Activated CD4-positive, alpha-beta T cell treated with anti-CD3 and anti-CD28 coated beads for 4 hours (primary cell): ENCODE measurements at places on chromosomes 12 and 14.

- no peak for DNase-seq
These were observed 88.5 kb downstream of the GCH1 start for GRCh38 chr14:54814076-54814475.

- no peak for DNase-seq
These were observed 105.2 kb upstream of the ATF7IP start for GRCh38 chr12:14260011-14260993.

GRCh38 chr12:26374934-26375680, 179.7 kb downstream of the SSPN start:
- no peak for DNase-seq

GRCh38 chr12:93626160-93626559, 51.0 kb upstream of the CRADD start:
- no peak for DNase-seq

DNA sequence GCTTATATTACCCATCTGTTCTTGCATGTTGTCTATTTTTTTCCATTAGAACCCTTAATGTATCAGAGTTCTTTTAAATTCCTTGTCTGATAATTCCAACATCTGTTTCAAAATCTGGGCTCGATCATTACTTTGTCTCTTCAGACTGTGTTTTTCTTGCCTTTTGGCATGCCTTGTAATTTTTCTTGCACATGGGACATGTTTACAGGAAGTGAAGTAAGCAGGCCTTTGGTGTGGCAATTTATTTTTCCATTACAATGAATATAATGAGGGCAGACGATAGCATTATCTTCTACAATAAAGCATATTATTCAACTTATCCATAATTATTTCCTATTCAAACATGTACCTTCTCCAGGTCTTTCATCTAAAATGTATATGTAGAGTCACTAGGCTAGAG, 48.3 kb downstream of the STXBP6 start:
- no peak for DNase-seq

DNA sequence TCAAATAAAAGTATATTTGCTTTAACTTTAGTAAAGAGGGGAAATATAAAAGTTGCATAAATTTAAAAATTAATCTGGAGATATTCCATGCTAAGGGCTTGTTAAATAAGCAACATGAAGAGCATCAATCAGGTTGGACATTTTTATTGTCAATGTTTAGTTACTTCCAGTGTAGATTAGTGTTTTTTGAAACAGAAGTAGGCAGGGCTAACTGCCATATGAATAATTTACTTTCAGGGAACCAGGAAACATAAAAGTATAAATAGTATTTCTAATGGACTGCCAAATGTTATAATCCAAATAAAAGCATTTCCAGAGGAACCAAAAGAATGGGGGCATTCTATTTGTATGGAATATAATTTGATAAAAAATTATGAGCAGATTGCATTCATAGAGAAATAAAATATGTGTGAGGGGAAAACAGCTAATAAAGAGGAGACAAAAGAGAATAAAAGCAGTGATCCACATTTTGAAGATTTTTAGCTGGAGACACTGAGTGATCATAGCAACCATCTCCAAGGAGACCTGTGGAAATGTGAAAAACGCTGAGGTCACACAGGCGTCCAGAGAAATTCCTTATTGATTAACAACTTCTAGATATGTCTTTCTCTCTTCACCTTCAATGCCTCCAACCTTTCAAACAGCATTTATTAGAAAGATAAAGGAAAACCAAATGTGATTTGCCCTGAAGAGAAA, 70.8 kb downstream of the SRGAP1 start:
- DNase-seq: no peak
